ENCODE measurements at places on chromosomes 16 and 17. TPM values are rescaled to one million over a fixed set of nuclear protein-coding genes. Genes with fewer than 3 reads are reported as not detected.

The MYO15A gene
- 2.5 TPM for total RNA-seq

The SPATA22 gene
- 2.8 TPM for total RNA-seq

The ASGR2 gene
- not detected for total RNA-seq

The ABCC12 gene
- 0.46 TPM for total RNA-seq

The NQO1 gene
- total RNA-seq: 20.8 TPM

The TLCD3B gene
- 24.7 TPM for total RNA-seq

The MYO15B gene
- 15.7 TPM for total RNA-seq

The TMC5 gene
- total RNA-seq: 0.69 TPM

The G6PC1 gene
- under 0.01 TPM for total RNA-seq

The GLIS2 gene
- 5.8 TPM for total RNA-seq

The ZG16 gene
- total RNA-seq: not detected

The PRM3 gene
- total RNA-seq: not detected

The GNGT2 gene
- total RNA-seq: not detected

The HSD17B2 gene
- 0.46 TPM for total RNA-seq

The INCA1 gene
- total RNA-seq: 0.69 TPM

The PPL gene
- 13.4 TPM for total RNA-seq

The NT5C3B gene
- total RNA-seq: 145 TPM

The CNGB1 gene
- total RNA-seq: 21.9 TPM

The SLC13A2 gene
- not detected for total RNA-seq

The ACOX1 gene
- total RNA-seq: 93.2 TPM

The CDC42EP4 gene
- total RNA-seq: 61.8 TPM

The RHBDL1 gene
- total RNA-seq: 7.4 TPM

The TPPP3 gene
- total RNA-seq: 36.2 TPM

The PRSS53 gene
- total RNA-seq: 2.5 TPM

The CCL3 gene
- total RNA-seq: 1.6 TPM

The FSCN2 gene
- total RNA-seq: 1.4 TPM

The CCL8 gene
- not detected for total RNA-seq

The WSCD1 gene
- 43.8 TPM for total RNA-seq

The GGA2 gene
- 26.3 TPM for total RNA-seq

The STH gene
- total RNA-seq: 6.0 TPM

The GLTPD2 gene
- total RNA-seq: not detected

The SLFN11 gene
- 7.8 TPM for total RNA-seq

The TBX6 gene
- total RNA-seq: 0.23 TPM

The C1QL1 gene
- total RNA-seq: 8.3 TPM

The SHISA9 gene
- 22.4 TPM for total RNA-seq

The USP43 gene
- total RNA-seq: 5.1 TPM

The CCL5 gene
- total RNA-seq: not detected

The C16orf78 gene
- not detected for total RNA-seq

The SEPTIN12 gene
- total RNA-seq: not detected

The CDK12 gene
- 24.2 TPM for total RNA-seq

The CDRT4 gene
- 17.1 TPM for total RNA-seq

The KRTAP2-1 gene
- not detected for total RNA-seq

The MCRIP1 gene
- 88.1 TPM for total RNA-seq

The LRRC75A gene
- total RNA-seq: 9.0 TPM

The HID1 gene
- 25.1 TPM for total RNA-seq

The FAM20A gene
- total RNA-seq: 3.0 TPM

The VPS25 gene
- total RNA-seq: 39.2 TPM

The TMEM114 gene
- total RNA-seq: not detected

The NARF gene
- total RNA-seq: 44.1 TPM

The SPEM2 gene
- total RNA-seq: not detected

The CIBAR2 gene
- 4.8 TPM for total RNA-seq

The PLK1 gene
- total RNA-seq: 5.1 TPM

The CD79B gene
- total RNA-seq: 0.92 TPM

The ARHGAP44 gene
- total RNA-seq: 19.1 TPM

The ALDH3A2 gene
- 73.4 TPM for total RNA-seq

The NPIPA3 gene
- total RNA-seq: 0.69 TPM

The KRT17 gene
- total RNA-seq: not detected

The KRTAP3-2 gene
- total RNA-seq: not detected

The MILR1 gene
- 3.7 TPM for total RNA-seq

Data from diencephalon (tissue), 1 donor.